ENCODE measurements at places on chromosomes 5 and 9.

GRCh38 chr9:84668196-84669012 lies 1.1 kb upstream of the NTRK2 start:
- no peak for DNase-seq

DNA sequence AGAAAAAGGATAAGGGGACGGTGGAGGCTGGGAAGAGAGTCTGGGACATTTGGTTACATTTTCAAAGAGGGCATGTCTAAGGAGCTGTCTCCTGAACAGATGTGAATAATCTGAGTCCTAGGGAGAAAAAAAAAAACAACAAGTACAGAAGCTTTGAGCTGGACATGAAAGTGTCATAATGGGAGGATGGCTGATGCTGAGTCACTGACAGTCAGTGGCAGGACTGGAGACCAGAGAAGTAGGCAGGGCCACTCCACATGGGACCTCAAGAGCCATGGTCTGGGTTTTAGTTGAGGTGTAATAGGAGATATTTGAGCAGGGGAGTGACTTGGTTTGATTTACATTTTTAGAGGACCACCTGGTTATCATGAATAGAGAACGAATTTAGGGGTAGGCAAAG lies 70.6 kb downstream of the DPYSL3 start:
- DNase-seq, result no peak

DNA sequence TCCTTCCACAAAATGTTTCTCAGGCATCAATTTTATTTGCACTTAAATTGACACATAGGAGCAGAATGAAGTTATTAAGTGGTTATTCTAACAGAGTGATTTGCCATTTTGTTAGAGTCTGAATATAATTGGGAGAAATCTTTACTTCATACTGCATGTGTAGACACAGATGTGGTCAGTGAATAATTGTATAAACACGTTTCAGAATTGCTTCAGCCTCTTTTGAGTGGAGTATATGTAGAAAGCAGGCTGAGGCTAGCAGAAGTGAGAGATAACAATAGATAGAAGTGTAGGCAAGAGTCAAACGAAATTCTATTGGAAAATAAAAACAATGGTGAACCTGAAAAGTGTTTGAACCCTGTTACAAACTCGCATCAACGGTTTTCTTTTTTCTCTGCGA lies 270.7 kb downstream of the TMEM167A start:
- DNase-seq, result no peak

- DNase-seq, result no peak
These were observed 91.6 kb downstream of the ROR2 start for GRCh38 chr9:91858213-91859030.

DNA sequence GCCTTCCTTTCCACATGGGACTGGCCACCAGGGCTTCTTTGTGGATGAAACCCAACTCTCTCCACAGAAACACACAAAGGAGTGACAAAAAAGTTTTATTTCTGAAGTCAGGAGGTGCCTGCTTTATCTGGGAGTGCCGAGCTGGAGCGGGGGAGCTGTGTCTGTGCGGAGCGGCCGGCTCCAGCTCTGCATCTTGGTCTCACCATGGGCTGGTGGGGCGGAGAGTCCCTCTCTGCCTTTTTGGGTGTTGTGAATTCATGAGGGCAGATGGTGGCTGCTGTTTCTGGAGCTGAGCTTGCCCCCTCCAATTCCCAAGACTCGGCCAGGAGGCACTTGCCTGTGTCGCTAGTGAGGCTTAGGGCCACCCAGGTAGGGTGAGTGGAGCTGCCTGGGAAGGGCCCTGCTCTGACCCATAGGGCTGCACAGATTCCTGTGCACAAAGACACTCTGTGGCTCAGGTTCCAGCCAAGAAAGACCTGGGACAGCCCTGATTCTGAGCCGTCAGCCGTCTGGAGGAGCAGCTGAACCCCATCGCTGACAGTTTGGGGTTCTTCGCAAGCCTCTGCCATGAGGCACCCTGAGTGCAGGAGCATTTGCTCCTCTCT lies 1.4 kb downstream of the DBH start:
- DNase-seq, result no peak

DNA sequence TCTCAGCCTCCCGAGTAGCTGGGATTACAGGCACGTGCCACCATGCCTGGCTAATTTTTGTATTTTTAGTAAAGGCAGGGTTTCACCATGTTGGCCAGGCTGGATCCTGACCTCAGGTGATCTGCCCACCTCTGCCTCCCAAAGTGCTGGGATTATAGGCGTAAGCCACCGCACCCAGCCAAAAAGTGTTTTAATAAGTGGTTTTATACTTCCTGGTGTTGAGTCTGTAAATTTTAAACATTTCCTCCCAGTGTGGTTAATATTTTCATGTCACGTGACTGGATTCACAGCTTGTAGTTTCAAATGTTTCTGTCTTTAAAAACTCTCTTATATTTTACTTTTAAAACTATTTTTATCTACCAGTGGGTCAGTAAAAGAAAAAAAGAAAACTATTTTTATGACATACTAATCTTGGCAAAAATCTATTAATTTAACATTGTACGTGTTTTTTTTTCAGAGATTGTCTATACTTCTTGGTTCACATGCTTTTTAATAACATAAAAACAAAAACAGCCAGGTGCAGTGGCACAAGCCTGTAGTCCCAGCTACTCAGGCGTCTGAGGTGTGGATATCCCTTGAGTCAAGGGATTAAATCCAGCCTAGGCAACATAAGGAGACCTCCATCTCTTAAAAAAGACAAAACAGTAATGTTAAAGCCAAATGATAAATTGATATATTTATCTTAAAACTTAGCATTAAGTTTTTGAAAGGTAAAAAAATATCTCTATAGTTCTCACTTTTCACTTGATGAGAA lies 117.1 kb downstream of the DMXL1 start:
- DNase-seq, result no peak

DNA sequence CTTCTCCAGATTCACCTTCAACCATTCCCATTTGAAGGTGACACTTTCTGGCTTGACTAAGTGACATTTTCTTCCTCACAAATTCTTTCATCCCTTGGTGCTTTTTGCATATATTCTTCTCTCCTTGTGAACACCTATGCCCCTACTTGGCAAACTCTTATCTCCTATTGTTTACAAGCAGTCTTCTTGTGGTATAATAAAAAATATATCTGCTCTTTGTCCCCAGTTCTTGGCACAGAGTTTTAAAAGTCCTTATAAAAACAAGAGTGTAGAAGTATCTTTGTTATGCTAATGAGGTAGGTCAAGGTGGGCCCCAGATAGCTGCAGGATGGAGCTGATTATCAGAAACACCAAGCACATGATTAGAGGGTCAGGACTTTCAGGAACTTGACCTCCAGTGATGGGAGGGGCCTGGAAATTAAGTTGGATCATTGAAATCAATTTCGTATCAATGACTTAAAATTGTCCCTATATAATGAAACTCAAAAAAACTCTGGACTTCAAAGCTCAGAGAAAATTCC lies 38.0 kb downstream of the TMEM161B start:
- no peak for DNase-seq

GRCh38 chr5:72121780-72122445 lies 14.6 kb downstream of the MAP1B start:
- no peak for DNase-seq

DNA sequence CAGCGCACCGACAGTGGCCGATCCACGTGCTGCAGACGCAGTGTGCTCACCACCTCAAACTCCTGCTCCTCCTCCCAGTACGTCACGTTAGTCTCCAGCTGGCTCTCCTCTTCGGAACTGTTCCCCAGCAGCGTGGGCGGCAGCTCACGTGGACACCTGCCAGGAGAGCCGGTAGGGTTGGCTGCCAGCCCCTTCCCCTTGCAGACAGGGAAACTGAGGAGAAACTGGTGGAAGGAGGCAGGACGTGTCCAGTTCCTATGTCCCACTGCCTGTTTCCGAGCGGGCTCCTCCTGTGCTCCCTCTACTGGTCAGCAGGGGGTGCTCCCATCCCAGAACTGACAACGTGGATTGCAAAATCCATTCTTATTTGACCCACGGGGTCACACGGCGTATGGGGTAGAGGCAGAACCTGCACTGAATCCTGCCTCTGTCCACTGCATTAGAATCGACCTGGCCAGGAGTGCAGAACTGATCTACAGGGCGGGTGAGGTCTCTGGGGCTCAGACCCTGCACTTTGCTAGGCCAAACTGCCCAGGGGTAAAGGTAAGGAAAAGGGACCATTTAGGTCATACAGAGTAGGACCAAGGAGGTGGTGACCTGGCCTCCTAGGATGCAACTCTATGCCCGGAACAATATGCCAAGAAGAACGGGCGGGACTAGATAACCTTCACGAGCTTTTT lies 25.7 kb downstream of the PDGFRB start:
- DNase-seq, result no peak

- DNase-seq, result no peak
These were observed 6.2 kb upstream of the ST6GALNAC4 start for GRCh38 chr9:127923046-127923445.

DNA sequence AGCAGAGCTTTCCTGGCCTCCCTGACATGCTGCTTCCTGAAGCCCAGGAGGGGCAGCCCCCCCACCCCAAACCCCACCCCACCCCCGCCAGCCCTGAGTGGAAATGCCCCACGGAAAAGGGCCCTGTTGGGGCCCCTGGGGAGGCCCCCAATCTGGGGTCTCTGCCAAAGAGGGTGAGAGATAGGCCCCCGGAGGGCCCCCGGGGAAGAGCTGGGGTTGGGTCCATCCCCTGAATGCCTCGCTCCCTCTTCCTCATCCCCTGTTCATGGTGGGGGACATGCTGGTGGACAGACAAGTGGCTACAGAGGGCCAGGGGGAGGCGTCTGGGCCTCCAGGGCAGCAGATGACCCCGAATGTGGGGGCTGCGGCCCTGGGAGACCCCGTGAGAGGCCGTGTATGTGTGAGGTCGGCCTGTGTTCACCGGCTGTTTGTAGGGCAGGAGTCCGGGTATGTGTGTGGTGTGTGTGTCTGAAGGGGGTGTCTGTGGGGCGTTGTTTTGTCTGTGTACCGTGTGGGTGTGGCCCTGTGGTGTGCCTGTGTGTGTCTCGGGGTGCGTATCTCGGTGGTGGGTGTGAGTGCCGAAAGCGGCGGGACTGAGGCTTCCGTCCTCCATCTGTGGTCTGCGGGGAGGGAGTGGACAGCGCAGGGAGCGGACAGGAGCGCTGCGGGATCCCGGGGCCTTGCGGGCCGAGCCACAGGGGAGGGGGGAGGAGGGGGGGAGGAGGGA lies 11.3 kb downstream of the C9orf50 start:
- no peak for DNase-seq

- no peak for DNase-seq
These were observed 133.3 kb upstream of the PPP1R2B start for GRCh38 chr5:156716591-156717380.

DNA sequence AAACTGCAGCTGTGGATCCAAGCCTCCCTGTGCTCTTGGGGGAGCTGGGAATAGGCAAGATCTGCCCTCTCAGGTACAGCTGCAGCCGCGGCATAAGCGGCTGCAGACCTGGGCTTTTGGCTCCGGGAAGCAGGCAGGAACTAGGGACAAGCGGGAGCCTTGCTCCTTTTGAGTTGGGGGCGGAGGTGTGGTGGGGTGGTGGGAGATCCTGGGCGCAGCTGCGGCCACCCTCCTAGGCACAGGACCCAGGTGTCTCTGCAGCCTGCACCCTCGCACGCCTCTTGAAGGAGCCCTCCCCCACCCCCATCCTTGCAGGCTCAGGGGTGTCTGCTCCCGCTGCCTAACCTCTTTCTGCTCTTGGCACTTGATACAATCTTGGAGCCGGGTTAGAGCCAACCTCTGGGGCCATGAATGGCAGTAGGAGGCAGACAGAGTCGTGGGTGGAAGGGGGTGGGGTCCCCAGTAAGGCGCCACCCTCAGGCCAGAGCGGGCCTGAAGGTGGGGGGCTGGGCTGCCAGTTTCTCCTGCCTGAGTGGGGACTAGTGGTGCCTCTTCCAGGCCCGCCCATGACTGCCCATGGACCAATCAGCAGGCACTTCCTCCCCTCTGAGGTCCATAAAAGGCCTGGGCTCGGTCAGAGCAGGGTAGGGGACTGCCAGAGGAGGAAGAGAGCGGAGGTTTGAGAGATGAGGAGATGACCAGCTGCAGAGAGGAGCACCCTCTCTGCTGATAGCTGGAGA lies 267.6 kb upstream of the TNC start:
- no peak for DNase-seq

DNA sequence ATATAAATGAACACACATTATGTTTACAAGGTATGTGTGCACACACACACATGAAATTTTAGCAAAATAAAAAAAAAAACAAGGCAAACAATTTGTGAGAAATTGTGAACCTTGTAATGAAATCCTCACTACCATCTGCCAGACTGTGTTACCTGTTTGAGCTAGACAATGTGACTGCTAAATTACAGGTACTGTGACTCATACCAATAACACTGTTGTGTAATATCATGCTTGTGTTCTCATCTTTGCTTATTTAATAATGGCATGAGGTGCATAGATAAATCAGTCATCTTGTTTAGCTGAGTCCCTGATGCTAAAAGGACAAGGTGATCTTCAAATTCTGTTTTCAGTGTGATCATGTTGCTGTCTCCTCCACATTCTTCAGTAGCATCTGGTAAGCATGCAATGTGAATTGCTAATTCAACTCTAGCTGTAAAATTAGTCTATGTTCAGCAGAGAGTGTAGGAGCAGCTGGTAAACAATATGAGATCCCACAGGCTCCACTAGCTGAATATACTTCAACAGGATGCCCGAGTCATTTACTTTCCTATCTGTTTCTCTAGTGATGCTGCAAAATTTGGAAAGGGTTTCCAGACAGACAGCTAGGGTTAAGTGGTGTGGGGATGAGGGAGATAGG lies 966.3 kb upstream of the C9orf72 start:
- DNase-seq, result no peak

DNA sequence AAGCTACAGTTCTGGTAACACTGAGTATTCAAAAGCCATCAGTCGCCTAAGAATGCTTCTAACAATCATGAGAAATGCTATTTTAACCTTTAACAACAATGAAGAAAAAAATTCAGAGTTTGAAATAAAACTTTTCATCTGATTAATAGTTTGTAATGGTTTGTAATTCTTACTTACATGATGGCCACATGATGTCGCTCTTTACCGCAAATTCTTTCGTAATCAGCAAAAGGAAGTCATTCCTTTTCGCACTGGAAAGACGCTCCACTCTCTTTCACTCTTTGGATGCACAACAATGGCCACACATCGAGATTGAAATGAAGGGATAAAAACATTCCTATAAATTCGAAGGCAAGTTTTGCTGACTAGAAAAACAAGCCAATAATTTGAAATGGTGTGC lies at the start of gene PCDHA7:
PCDHA7 (plus strand) TSS at position 277 of the 400 bp plus-strand sequence; CDS start at position 392, 115 bp downstream.
- DNase-seq, result no peak

GRCh38 chr5:74421377-74421776 lies 219.2 kb downstream of the ENC1 start:
- no peak for DNase-seq

DNA sequence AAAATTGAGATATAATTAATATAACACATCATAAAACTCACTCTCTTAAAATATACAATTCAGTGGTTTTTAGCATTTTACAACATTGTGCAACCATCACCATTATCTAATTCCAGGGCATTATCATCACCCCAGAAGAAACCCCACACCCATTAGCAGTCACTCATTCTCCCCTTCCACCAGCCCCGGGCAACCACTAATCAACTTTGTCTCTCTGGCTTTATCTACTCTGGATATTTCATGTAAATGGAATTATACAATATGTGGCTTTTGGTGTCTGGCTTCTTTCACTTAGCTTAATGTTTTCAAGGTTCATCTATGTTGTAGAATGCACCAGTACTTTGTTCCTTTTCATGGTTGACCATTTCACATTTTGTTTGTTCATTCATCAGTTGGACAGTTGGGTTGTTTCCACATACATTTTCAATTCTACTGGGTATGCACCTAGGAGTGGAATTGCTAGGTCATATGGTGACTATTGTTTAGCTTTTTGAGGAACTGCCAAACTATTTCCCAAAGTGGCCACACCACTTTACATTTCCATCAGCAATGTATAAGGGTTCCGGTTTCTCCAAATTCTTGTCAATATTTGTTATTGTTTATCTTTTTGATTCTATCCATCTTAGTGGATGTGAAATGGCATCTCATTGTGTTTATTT lies 62.4 kb downstream of the MARCHF3 start:
- DNase-seq, result no peak

Data from iPS DF 19.7 (cell line).